Stimulated activated CD4-positive, alpha-beta T cell treated with anti-CD3 and anti-CD28 coated beads, TNF-alpha, amount 100 ng/mL, for 1 hour (primary cell): ENCODE measurements at places on chromosomes 4 and X.

- DNase-seq = no peak
These were observed 391.0 kb downstream of the GPAT3 start for GRCh38 chr4:83926950-83927349.

DNA sequence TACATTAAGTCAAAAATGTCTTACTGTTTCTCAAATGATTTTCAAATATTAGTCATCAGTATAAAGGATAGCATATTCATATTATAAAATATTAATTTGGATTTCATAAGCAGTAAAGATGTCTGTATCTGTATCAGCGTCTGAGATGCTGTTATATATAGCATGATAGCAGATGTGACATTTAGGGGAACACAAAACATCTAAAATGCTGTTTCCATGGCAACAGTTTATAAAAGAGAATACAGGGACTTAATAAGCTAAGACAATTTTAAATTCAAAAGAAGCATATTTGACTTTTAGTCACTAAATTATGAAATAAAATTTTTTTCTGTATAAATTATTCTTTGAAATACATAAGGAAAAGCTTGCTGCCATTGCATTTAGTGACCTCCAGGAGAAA lies 432.2 kb downstream of the PDGFC start:
- no peak for DNase-seq

- no peak for DNase-seq
These were observed 6.7 kb downstream of the CD99 start for GRCh38 chrX:2697741-2698299.

- no peak for DNase-seq
These were observed 285.3 kb downstream of the SMARCA1 start for GRCh38 chrX:129238011-129238410.

- DNase-seq = no peak
These were observed 1.6 kb upstream of the ARMCX6 start for GRCh38 chrX:101619364-101619763.

DNA sequence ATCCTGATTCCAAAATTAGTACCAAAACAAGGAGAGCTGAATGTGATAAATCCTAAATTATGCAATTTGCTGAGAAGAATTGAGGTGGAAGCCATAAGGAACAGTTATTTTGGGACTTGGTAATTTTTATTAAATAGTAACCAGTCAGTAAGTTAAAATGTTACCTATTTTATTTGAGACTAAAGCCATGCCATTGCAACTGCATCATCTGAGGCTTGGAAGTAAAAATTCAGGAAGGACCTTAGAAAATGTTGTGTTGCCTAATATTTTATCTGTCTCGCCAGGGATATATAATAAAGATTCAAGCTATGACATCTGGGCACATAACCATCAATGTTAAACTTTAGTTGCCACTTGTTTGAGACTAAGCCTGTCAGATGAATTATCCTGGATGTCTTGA lies 341.3 kb upstream of the MAGEB16 start:
- DNase-seq = no peak

DNA sequence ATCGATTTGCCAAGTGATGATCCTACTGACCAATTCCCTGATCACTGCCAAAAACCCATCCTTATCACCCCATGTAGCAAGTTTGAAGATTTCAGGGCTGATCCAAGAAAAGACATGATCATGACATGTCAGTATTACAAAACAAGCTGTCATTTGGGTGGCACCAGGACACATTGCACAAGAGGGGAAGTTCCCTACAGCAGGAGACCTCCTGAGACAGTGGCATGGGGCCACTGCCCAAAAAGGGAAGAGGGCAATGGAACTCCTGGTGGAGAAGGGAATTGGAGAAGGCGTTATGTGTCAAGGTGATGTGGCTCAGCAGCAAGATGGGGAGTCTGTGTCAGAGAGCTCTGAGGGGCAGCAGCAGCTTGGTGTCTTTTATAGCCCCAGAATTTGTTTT lies 43.4 kb downstream of the ZNF182 start:
- no peak for DNase-seq

GRCh38 chrX:71365356-71365874 lies 742 bp upstream of the TAF1 start:
- DNase-seq = no peak

DNA sequence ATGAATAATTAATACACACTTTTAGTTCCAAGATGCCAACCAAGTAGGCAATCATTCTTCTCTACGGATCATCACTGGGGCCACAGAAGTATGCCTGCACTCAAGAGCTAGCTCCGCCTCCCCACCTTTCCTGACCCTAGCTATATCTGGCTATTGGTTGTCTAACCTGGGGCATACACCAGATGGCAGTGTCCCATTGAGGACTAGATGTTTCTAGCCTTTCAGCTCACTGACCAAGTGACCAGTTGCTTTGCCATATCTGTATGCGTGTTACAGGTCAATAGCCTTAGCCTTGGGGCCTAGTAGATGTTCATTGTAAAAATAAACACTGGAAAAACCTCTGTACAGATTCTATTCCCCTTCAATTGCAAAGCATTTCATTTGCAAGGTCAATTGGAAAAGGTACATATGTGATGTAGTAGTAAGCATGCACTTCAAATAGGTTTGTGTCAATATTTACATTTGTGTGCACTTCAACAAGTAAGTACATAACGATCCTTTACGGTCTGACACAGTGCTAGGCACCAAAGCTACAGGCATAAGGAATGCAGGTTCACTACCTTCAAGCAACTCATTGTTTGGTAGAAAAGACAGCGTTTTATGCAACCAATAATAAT lies 521.7 kb downstream of the PPARGC1A start:
- no peak for DNase-seq
